Kidney (tissue), 22 donors: ENCODE measurements at places on chromosomes 6 and 20.

- DNase-seq, result no peak
Measured at GRCh38 chr6:112881828-112882780, 535.0 kb downstream of the RFPL4B start.

DNA sequence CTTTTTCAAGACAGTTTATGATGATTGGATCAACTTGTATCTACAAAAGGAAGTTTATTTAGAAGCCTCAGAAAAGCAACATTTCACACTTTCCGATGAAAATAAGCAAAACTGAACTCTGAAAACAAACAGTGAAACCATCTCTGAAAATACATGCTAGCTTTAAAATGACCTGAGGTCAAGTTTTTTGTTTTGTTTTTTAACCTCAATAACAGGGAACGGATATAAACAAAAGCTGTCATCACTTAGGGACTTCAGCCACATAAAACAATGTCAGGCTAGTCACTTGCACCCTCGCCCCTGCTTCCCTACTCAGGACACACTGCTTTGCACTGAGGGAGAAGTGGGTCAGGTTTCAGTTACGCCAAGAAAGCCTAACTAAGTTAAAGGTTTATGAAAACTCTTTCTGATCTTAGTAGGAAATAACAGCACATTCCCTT lies 11.6 kb downstream of the BACH2 start:
- peak; percentile 61 for DNase-seq

- no peak for DNase-seq
Measured at GRCh38 chr20:37672143-37672542, 21.7 kb upstream of the CTNNBL1 start.

GRCh38 chr6:107941627-107942026 lies 16.4 kb downstream of the SEC63 start:
- no peak for DNase-seq

DNA sequence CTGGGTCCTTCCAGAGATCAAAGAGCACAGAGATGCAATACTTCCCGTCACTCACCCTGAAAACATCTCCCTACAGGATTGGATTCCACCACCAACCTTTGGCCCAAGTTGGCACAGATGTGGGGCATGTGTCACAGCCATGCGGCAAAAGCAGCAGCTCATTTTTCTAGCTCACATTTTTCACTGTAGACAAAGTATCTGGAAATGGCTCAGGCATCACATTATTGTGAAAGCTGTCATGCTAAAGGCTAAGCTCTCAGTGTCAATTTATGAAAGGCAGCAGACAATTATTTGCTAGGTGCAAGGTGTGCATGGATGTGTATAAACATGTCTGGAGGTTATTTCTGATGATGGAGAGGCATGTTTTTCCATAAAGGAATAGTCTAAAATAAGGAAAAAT lies 248.8 kb upstream of the PRND start:
- no peak for DNase-seq

DNA sequence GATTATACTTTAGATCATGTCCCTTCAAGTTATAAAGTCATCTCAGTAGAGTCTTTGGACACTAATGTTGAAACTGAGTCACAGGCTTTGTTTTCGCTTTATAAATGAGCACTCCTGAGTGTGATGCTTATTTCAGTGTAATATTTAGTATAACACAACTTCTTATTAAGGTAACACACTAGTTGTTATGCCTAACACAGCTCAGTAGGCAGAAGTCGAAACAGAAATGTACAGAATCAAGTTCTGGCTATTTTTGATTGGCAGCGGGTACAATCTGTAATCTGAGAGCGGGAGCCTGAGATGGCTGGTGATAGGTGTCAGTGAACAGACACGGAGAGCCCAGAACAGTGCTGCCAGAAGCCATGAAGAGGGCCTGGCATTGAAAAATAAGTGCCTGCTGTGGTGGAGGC lies 11.4 kb downstream of the HECA start:
- no peak for DNase-seq

DNA sequence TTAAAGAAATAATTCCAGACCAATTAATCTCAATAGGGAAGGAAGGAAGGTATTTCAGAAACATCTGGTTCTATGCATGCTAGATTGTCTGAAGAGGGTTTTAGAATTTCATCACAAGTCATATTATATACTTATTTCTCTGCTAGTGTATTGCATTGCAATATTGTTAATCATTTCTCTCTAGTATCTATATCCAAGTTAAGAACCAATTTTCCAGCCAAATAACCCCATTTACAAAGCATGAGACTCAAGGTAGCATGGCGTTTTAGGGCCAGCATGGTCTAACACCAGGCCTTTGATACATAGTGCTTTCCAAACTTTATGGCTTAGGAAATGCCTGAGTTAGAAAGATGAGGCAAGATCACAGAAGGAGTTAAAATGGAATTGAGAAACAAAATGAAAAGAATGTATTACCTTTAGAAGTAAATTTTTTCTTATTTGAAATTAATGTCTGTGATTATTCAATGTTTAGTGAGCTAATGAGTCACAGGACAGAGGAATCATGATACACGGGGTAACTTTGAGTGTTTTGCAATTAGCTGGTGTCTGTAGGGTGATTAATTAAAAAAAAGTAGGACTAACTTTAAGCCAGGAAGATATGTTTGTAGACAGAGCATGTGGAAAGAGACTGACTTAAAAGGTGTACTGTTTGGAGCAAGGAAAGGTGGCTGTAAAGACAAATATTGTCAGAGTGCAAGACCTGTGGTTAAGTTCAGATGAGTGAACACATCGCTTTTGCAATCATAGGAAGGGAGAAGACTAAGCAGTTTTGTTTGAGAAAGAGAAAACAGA lies 1006.2 kb upstream of the CITED2 start:
- no peak for DNase-seq

DNA sequence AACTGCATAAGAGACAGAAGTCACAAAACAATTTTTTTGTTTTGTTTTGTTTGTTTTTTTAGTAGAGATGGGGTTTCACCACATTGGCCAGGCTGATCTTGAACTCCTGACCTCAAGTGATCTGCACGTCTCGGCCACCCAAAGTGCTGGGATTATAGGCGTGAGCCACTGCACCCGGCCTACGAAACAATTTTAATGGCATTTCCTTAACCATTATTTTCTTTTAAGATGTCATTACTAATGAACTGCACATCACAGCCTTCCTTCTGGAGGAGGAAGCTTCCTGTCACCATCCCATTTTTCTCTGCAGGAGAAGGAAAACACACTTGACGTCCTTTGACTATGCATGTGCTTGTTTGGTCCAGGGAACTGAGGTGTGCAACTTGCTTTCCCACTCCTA lies 125.3 kb upstream of the AKIRIN2 start:
- DNase-seq, result no peak

GRCh38 chr6:32109114-32109764 lies at the start of gene TNXB:
Gene TNXB, minus strand, starts transcription at chr6:32109338. Its CDS starts 11,140 bp downstream, at chr6:32098198.
- DNase-seq, result peak; percentile 58

- DNase-seq, result no peak
Measured at GRCh38 chr6:99885051-99885450, 109.0 kb downstream of the MCHR2 start.

DNA sequence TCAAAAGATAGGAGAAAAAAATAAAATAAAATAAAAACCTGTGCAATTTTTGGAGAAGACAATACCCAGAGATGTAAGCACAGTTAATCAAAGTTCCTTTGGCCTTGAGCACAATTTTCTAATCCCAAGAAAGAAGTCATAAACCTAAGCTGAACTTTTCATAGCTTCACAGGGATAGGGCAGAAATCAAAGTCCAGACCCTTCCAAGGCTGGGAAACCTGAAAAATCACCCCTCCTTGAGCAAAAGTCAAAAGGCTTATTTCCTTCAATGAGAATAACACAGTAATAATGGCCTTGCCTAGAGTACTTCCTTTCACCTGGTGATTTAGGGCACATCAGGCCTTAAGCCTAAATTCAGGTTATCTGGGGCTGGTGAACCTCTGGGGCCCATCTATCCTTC lies 415.0 kb upstream of the BTBD3 start:
- DNase-seq, result no peak
